ENCODE measurements at places on chromosomes 3 and 15. TPM values are rescaled to one million over a fixed set of nuclear protein-coding genes. Genes with fewer than 3 reads are reported as not detected.

Gene DPPA2
- not detected for total RNA-seq

Gene CHL1
- total RNA-seq: 1.5 TPM

Gene CD200R1
- 0.05 TPM for total RNA-seq

Gene SCN10A
- not detected for total RNA-seq

Gene GOLGA6B
- 1.4 TPM for total RNA-seq

Gene NPAP1
- total RNA-seq: 0.05 TPM

Gene ADAMTS7
- total RNA-seq: 4.8 TPM
